Testis (tissue), 5 donors: ENCODE measurements at places on chromosomes 3 and 15.

DNA sequence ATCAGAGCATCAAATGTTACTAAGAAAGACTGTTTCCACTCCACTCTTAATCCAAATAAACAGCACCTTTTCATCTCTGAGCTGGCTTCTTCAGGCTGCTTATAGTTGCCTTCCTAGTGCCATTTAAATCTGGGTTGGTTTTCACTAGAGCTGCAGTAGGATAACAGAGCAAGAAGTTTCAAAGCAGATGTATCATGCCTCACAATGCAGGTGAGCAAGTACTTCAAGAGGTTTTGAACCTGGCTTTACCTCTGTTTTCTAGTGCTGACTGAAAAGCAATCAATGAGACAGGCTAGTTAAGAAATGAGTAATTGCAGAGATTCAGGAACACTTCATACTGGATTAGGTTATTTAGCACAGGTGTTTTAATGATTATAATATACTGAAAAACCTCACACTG lies 147.7 kb upstream of the SATB1 start:
- H3K27ac ChIP-seq, result no peak overlapping the region
- H3K4me1 ChIP-seq, result no peaks in the 10 kb centered on the region
- H3K36me3 ChIP-seq, result no peaks in the 10 kb centered on the region
- no peak for DNase-seq
- no peak overlapping the region for H3K4me3 ChIP-seq

- no peak for DNase-seq
- no peaks in the 10 kb centered on the region for H3K36me3 ChIP-seq
- no peak overlapping the region for H3K27ac ChIP-seq
- H3K27me3 ChIP-seq, result no peaks in the 10 kb centered on the region
Measured at GRCh38 chr3:118485693-118486092, 549.0 kb downstream of the IGSF11 start.

DNA sequence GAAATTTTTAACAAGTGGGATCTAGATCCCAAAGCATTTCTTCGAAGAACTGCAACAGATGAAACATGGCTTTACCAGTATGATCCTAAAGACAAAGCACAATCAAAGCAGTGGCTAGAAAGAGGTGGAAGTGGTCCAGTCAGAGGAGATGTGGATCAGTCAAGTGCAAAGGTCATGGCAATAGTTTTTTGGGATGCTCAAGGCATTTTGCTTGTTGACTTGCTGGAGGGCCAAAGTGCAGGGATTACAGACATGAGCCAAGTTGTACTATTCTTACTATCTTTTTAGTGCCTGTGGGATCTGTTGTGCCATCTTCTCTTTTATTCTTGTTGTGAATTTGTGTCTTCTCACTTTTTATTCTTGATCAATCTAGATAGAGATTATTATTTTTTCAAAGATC lies 82.0 kb downstream of the REC114 start:
- H3K27ac ChIP-seq, result no peak overlapping the region
- H3K27me3 ChIP-seq, result no peaks in the 10 kb centered on the region
- no peak for DNase-seq
- H3K36me3 ChIP-seq, result no peaks in the 10 kb centered on the region
- no peak overlapping the region for H3K4me3 ChIP-seq

DNA sequence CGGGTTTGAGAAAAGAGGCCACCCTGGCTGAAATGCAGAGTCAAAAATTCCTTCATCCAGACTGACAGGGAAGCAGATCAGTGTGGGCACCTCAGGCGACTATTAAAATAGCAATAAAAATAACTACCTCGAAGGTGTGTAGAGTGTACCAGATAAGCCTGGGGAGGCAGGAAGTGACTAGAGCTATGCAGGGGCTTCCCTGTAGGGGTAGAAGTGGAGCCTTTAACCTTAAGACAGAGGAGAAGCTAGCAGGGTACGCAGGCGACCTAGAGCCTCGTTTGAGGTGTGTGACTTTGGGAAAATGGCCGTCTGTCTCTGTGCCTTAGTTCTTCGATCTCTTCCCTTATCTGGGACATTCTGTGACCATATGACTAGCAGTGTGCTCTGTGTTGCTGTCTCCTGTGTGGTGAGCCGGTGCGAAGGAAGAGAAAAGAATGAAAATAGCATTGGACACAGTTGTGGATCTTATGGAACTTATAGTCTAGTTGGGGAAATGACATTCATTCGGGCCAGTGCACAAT lies 17.6 kb downstream of the BHLHE40 start:
- H3K4me1 ChIP-seq, result no peaks in the 10 kb centered on the region
- H3K27ac ChIP-seq, result no peak overlapping the region
- H3K36me3 ChIP-seq, result no peaks in the 10 kb centered on the region
- no peaks in the 10 kb centered on the region for H3K27me3 ChIP-seq
- H3K4me3 ChIP-seq, result no peak overlapping the region
- DNase-seq, result no peak

GRCh38 chr3:76063811-76064210 lies 278.5 kb upstream of the ZNF717 start:
- H3K4me3 ChIP-seq, result no peak overlapping the region
- no peaks in the 10 kb centered on the region for H3K4me1 ChIP-seq
- no peak overlapping the region for H3K27ac ChIP-seq

DNA sequence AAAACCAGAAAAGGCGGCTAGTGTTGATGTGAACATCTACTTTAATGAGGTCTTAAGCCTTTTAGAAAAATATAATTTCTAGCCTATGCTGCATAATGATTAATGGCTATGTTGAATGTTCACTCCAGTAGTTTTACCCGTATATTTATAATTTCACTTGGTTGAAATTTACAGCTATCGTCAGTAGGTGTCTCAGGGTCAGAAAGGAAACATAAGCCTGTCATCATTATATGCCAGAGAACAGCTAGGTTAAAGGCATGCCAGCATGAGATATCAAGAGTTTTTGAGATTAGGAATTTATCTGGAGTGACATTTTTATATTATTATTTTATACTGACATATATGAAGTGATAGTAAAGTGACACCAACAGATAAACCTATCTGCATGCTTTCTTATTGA lies 904.1 kb downstream of the OTOL1 start:
- H3K36me3 ChIP-seq, result no peaks in the 10 kb centered on the region
- H3K27ac ChIP-seq, result no peak overlapping the region
- H3K4me3 ChIP-seq, result no peak overlapping the region
- no peak for DNase-seq
- no peaks in the 10 kb centered on the region for H3K4me1 ChIP-seq

- peaks cover 9% of the 10 kb centered on the region for H3K4me1 ChIP-seq
- DNase-seq, result peak; percentile 39
- H3K27me3 ChIP-seq, result no peaks in the 10 kb centered on the region
- peak overlapping the region; percentile 84 for H3K27ac ChIP-seq
Measured at GRCh38 chr3:182979674-182980191, 605 bp downstream of the DCUN1D1 start.

- H3K27me3 ChIP-seq, result no peaks in the 10 kb centered on the region
- peaks cover 11% of the 10 kb centered on the region for H3K4me1 ChIP-seq
- DNase-seq, result peak; percentile 32
- H3K36me3 ChIP-seq, result no peaks in the 10 kb centered on the region
- H3K4me3 ChIP-seq, result peak overlapping the region; percentile 79
- H3K27ac ChIP-seq, result peak overlapping the region; percentile 6
Measured at GRCh38 chr3:158802409-158803268, 785 bp downstream of the MFSD1 start.

DNA sequence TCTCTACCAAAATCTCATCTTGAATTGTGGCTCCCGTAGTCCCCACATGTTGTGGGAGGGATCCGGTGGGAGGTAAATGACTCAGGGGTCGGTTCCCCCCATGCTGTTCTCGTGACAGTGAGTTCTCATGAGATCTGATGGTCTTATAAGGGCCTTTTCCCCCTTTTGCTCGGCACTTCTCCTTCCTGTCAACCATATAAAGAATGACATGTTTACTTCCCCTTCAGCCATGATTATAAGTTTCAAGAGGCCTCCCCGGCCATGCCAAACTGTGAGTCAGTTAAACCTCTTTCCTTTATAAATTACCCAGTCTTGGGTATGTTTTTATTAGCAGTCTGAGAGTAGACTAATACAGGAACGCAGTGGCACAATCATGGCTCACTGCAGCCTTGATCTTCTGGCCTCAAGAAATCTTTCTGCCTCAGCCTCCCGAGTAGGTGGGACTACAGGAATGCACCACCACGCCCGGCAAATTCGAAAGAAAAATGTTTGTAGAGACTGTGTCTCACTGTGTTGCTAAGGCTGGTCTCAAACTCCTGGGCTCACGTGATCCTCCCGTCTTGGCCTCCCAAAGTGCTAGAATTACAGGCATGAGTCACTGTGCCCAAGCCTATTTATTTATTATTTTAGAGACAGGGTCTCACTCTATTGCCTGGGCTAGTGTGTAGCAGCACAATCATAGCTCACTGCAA lies 101.0 kb downstream of the ATP10A start:
- no peaks in the 10 kb centered on the region for H3K27me3 ChIP-seq
- no peaks in the 10 kb centered on the region for H3K4me1 ChIP-seq
- DNase-seq, result no peak
- H3K27ac ChIP-seq, result no peak overlapping the region
- no peaks in the 10 kb centered on the region for H3K36me3 ChIP-seq

GRCh38 chr3:116601206-116601605 lies 108.4 kb upstream of the TUSC7 start:
- no peaks in the 10 kb centered on the region for H3K36me3 ChIP-seq
- no peak overlapping the region for H3K27ac ChIP-seq
- no peaks in the 10 kb centered on the region for H3K4me1 ChIP-seq
- no peak overlapping the region for H3K4me3 ChIP-seq

DNA sequence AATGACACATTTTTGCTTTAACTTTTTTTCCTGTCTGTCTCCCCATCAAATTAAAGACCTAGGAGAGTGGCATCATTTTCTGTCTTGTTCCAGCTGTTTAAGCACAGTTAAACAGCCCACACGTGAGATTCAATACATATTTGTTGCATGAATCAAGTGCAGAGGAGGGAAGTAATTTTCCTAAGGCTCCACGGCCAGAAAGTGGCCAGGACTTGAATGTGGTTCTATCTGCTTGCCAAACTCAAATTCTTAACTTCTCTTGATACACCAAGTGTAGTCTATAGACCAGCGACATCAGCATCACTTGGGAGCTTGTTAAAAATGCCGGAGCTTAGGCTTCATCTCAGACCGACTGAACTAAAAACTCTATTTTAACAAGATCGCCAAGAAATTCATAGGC lies 724.8 kb upstream of the CFAP20DC start:
- DNase-seq, result no peak
- H3K27ac ChIP-seq, result no peak overlapping the region
- no peak overlapping the region for H3K4me3 ChIP-seq
- no peaks in the 10 kb centered on the region for H3K4me1 ChIP-seq
- no peaks in the 10 kb centered on the region for H3K36me3 ChIP-seq

DNA sequence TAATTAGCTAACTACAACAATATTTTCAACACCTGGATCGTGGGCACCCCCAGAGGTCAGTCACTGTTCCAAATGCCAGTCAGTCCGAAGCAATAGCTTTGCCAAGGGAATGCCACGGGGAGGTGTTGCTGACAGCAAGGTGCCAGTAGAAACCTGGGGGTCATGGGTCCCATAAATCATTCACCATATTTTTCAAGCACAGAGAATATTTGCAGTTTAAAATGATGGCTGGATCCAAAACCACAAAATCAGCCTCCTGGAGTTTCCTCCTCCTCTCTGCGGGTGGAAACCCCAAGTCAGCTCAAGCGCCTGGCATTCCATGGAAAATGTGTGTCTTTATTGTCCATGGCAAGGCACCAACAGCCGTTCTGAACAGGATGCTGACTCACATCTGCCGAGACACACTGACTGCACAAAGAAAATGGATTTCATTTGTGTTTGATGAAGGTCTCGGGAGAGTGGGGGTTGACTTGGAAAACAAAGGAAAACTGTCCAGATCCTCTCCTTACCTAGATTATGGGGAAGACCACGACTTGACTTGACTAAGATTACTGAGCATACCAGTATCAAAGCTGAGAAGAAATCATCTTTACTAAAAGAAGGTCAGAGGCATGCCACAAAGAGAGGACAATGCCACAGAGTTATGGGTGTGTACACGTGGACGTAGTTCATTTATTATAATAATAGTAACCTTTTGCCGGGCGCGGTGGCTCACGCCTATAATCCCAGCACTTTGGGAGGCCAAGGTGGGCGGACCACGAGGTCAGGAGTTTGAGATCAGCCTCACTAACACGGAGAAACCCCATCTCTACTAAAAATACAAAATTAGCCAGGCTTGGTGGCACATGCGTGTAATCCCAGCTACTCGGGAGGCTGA lies 26.4 kb downstream of the ANXA2 start:
- no peak overlapping the region for H3K4me3 ChIP-seq
- no peaks in the 10 kb centered on the region for H3K36me3 ChIP-seq
- H3K4me1 ChIP-seq, result peaks cover 23% of the 10 kb centered on the region

- H3K27ac ChIP-seq, result no peak overlapping the region
- no peaks in the 10 kb centered on the region for H3K4me1 ChIP-seq
- no peak overlapping the region for H3K4me3 ChIP-seq
- DNase-seq, result no peak
- no peaks in the 10 kb centered on the region for H3K36me3 ChIP-seq
- no peaks in the 10 kb centered on the region for H3K27me3 ChIP-seq
Measured at GRCh38 chr3:141328286-141329166, 39.8 kb upstream of the ZBTB38 start.

DNA sequence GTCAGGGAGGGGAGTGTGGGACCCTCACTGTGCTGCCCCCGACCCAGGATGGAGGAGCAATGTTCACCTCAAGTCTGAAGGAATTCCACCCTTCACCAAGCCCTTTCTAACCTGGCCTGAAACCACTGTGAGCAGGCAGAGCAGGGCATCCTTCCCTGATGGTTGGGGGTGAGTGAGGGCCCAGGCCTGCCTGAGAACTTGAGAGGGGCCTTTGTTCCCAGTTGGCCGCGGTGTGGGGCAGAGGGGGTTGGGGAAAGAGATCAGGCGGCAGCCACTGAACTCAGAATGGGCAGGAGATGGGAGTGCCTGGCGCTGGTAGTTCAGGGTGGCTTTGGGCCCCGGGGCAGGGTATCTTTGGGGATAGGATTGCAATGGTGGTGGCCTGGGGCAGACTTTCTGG lies 103.5 kb upstream of the RPL32 start:
- H3K4me1 ChIP-seq, result peaks cover 26% of the 10 kb centered on the region
- DNase-seq, result no peak
- H3K27me3 ChIP-seq, result no peaks in the 10 kb centered on the region
- no peaks in the 10 kb centered on the region for H3K36me3 ChIP-seq

DNA sequence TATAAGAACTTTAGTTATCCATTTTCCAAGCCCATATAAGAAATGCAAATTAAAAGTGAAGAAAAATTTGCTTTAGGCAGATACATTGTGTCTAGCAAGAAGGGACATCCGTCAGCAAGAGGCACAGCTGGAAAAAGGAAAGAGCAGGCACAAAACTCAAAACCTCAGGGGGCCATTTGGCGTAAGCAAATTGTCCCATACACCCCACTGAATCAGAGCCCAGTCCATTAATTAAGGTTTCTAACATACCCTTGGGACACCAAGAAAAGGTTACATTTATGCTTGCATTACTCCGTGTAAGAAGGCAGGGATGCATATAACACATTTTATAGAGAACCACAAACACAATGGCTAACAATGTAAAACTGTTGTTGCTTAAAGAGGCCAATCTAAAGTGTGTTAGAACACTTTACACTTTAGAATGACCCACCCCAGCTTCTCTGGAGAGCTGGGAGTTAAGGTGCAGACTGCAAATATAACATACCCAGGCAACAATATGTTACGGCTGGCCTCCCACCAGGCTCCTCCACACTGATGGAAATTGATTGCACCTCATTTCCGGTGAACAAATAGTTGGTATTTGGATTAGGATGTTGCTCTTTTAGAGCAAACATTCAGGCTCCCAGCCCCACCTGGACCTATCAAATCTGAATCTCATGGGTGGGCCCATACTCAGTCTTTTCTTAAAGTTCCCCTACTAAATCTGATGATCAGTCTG lies 23.2 kb downstream of the SEMA5B start:
- no peak overlapping the region for H3K4me3 ChIP-seq
- no peaks in the 10 kb centered on the region for H3K4me1 ChIP-seq
- H3K36me3 ChIP-seq, result no peaks in the 10 kb centered on the region

GRCh38 chr3:139937674-139938279 lies 2.8 kb downstream of the CLSTN2 start:
- peaks cover 11% of the 10 kb centered on the region for H3K4me1 ChIP-seq
- DNase-seq, result peak; percentile 66
- H3K27me3 ChIP-seq, result no peaks in the 10 kb centered on the region
- no peaks in the 10 kb centered on the region for H3K36me3 ChIP-seq
- H3K4me3 ChIP-seq, result no peak overlapping the region
